ENCODE measurements at places on chromosomes 1 and 21.

DNA sequence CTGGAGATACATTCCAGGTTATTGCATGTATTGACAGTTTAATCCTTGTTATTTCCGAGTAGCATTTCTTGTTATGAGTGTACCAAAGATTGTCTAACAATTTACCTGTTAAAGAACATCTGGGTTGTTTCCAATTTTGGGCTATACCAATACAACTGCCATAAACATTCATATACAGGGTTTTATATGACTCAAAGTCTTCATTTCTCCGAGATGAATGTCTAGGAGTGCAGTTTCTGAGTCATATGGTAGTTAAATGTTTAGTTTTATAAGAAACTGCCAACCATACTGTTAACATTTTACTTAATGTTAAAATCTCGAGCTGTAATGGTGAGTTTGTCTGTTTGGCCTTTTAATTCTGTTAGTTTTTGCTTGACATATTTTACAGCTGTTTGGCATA, 10.0 kb downstream of the RAB4A start:
- no peak for DNase-seq

DNA sequence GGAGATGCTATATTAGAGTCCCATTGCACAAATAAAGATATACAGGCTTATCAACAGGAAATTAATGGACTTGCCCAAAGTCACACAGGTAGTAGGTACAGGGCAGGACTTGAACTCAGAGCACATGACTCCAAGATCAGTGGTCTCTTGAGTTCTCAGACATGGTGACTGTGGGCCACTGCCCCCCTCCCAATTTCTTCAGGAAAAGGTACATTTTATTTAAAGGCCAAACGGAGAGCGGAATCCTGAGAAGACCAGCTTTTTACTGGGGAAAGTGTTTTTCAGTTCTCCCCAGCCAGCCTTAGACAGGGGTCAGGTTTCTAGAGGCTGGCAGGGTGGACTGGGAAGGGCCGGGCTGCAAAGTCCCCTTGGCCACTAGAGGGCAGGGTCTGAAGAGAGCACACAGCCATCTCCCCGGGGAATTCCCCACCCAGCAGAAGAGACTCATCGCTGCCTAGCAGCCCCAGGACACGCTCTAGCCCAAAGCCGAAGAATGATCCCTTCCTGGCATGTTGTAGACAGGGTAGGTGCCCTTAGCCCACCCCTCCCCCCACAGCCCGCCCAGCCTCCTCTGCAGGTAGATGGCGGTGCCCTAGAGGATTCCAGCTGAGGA, 29.7 kb downstream of the ACP6 start:
- peak; percentile 50 for DNase-seq

- DNase-seq = no peak
Observed at GRCh38 chr1:105632342-105633196, 1423.9 kb upstream of the PRMT6 start.

- DNase-seq = no peak
Observed at GRCh38 chr1:186179231-186179630, 195.8 kb downstream of the TPR start.

DNA sequence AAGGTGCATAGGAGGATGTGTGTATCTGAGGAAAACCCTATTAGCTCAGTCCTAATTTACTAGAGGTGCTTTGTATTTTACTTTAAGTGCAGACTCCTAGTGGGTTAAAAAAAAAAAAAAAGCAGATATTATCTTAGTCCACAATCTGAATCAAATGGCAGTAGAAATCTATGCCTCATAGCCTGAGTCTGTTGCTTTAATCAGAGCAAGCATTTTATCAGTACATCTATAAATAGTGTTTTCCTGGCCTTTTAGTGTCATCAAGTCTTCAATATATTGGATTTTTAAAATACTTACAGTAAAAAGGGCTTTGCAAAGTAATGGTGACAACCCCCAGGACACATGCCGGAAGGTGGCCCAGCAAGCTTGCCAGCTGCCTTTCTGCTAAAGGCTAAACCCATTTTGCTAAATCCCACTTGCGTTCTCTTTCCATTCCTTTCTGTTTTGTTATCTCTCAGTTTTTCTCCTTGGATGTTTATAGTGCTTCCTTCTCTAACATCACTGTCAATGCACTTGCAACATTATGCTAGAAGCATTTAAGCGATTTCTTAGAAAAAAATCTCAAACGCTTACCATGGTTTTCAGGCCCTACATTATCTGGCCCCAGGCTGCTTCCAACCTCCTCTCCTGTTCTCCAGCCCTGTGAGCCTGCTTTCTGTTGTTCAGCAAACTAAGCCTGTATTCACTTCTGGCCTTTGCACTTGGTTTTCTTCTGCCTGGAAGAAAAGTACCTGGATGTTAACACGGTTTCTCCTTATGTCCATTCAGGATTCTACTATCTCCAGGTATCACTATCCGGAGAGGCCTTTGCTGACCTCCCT, 206.3 kb downstream of the PDE4B start:
- no peak for DNase-seq

DNA sequence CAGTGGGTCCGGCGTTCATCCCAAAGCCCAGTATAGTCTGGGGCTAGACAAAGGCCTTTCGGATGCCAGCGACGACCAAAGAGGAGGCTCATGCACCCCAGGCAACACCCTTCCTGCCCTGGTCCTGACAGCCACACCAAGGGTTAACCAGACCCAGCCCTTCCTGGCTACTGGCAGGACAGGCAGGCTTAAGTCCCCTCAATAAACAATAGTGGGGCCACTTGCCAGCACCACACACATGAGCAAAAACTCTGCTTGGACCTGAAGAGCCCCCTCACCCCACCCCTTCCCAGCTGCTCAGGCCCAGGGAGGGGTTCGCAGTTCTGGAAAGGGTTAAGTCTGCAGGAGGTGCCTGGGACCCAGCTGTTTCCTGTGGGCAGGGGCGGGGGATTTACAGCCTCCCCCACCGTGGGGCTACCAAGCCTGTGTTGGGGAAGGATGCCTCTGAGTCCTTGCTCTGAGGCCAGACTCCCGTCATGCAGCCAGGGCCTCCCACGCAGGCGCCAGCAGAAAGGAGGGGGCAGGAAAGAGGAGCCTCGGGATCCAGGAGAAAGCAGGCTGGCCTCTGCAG, 18.2 kb downstream of the PHLDA3 start:
- DNase-seq = no peak

DNA sequence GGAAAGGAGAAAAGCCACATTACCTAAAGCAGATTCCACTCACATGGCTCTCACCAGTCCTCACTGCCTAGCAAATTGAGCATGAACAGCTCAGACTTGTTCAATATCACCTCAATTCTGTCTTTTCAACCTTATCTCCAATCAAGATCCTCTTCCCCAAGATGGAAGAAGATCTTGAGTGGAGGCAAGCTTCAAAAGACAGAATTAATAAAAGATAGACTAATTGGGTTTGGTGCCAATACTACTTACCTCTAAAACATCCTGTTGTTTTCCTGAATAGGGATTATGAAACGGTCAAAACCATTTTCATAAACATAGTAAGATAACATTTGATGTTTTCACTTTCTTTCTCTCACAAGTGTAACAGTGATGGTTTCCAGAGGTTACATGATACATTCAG, 349.2 kb upstream of the PLD5 start:
- DNase-seq = no peak

DNA sequence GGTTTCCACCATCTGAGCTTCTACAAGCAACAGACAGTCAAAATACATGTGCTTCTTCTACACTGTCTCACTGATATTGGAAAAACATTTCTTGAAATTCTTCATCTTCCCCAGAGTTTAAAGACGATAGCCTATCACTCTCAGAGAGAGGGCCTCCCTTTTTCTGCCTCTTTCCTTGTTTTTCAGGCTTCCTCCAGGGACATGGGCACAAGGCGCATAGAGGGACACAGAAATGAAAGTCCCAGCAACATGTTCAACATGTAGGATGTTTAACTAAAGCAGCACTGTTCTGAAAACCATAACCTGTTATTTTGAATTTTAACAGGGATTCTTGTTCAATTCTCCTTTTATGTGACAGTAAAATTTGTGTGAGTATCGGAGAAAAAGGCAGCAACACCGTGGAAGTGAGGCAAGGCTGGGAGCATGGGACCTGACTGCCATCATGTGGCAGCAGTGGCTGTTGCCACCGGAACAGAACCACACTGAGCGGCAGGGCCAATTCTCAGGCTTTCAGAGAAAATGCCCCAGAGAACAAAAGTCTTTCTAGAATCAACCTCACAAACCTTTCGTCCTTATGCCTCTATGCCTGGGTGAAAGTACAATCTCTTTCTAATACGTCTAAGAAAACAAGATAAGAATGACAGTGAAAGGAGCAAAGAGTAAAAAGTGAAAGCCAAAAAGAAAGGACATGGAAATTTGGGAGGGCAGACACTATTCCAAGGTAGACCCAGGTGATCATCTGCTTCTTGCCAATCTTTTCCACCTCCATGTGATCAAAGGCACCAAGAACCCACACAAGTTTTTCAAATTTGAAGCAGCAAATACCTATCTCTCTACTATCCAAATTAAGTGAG, 54.5 kb downstream of the PCNX2 start:
- DNase-seq = peak; percentile 13

- DNase-seq = peak; percentile 96
Observed at GRCh38 chr1:39205102-39205780, 746 bp downstream of the MACF1 start.

DNA sequence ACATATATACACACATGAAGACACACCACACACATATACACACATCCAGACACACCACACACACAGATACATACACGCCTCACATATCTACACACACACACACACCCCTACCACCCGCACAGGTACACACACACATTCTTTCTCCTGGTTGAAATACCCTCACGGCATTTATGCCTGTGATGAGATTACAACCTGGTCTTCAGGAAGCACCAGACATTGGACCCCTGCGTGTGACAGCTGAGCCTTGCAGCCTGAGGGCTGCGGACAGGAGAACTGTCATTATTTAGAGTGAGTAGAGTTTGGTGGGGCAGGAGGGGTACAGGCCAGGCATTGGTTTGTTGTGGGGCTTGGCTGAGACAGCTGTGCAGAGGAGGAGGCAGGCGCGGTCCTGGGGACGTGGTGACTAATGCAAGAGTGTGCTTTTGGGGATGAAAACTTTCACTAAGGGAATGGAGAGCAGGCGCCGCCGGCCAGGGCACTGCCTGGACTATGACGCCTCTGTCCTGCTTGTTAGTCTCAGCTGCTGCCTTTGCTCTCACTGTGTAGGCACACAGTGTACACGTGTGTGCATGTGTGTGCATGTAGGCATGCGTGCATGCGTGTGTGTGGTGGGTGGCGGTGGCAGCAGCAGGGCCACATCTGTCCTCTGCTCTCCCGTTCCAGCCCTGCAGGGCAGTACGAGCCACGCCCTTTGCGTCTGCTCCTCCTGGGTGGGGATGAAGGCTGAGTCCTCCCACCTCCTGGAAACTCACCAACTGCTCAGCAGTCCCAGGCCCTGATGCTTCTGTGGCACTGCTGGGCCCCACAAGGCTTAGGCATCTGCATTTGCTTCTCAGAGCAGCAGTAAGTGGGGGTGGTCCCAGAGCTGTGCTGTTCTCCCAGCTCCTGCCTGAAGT, 57.6 kb downstream of the SPSB1 start:
- DNase-seq = no peak

Measured in AML-193 (cell line).